ENCODE measurements at places on chromosomes 5 and 9. TPM values are rescaled to one million over a fixed set of nuclear protein-coding genes. Genes with fewer than 3 reads are reported as not detected.

DNA sequence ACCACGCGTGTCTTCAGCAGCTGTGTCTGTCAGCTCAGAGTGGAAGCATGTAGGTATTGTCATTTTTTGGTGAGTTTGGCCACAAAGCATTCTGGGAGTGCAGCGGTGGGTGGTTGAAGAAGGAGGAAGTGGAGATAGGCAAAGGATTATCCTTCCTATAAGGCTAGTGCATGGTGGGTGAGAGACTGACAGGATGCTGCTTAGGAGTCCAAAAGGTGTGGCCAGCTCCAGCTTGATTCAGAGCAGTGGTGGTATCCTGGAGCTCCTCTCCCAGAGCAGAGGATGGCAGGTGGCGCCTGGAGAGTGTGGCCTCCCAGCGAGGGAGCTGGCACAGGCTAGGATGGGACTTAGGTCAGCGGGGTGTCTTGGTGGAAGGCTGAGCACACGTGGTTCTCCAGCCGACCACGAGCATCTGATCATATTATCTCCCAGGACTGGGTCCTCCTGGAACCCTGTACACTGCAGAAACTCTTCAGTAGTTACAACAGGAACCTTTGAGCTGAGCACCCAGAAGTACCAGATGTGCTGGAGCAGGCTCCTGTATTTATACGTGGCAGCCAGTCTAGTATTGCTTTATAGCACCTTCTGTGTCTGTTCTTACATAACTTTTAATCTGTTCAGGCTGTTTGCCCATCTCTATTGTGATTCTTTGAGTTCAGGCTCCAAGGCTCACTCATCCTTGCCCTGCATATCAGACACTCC lies 29.6 kb downstream of the MAML1 start:
- DNase-seq, result peak; percentile 44
- H3K4me1 ChIP-seq, result peaks cover 38% of the 10 kb centered on the region
- H3K4me3 ChIP-seq, result peak overlapping the region; percentile 20
- H3K27ac ChIP-seq, result peak overlapping the region; percentile 73

DNA sequence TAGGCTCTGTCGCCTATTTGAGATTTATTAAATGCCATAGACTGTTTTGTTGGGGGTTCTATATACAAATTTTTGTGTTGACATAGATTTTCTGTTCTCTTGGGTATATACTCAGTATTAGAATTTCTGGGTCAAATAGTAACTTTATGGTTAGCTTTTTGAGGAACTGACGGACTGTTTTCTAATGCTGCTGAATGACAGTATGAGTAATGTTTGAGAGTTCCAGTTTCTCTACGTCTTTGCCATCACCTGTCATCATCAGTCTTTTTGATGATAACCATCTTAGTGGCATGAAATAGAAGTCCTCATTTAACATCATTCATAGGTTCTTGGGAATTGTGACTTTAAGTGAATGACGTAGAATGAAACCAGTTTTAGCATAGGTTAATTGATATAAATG lies 60.1 kb downstream of the CCDC171 start:
- H3K4me1 ChIP-seq, result no peaks in the 10 kb centered on the region
- H3K27me3 ChIP-seq, result no peaks in the 10 kb centered on the region
- H3K36me3 ChIP-seq, result peaks cover 2% of the 10 kb centered on the region
- H3K27ac ChIP-seq, result no peak overlapping the region

DNA sequence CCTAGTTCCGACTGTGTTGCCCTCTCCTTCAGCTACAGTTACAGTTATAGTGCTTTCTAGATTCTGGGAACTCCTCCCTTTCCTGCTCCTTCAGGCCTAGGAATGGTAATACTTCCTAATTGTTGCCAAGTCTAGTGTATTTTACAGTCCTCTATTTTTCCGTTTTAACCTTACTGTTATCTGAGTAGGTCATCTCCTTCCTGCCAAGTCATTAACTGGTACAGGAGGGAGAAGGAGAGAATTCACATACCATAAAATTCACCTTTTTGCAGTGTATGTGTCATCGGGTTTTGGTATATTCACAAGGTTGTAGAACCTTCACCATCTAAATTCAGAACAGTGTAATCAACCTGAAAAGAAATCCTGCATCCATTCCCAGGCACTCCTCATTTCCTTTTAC lies 335.4 kb upstream of the MEF2C start:
- DNase-seq, result no peak
- H3K27me3 ChIP-seq, result no peaks in the 10 kb centered on the region
- H3K4me3 ChIP-seq, result no peak overlapping the region
- no peak overlapping the region for H3K27ac ChIP-seq
- H3K36me3 ChIP-seq, result no peaks in the 10 kb centered on the region

GRCh38 chr5:42404366-42404765 lies 18.9 kb upstream of the GHR start:
- H3K36me3 ChIP-seq, result no peaks in the 10 kb centered on the region
- H3K4me3 ChIP-seq, result no peak overlapping the region
- peaks cover 2% of the 10 kb centered on the region for H3K27me3 ChIP-seq
- H3K4me1 ChIP-seq, result no peaks in the 10 kb centered on the region

- H3K27me3 ChIP-seq, result peaks cover 3% of the 10 kb centered on the region
- H3K36me3 ChIP-seq, result no peaks in the 10 kb centered on the region
- no peak overlapping the region for H3K27ac ChIP-seq
- H3K4me1 ChIP-seq, result no peaks in the 10 kb centered on the region
- H3K4me3 ChIP-seq, result no peak overlapping the region
These were observed 166.1 kb downstream of the CACNA1B start for GRCh38 chr9:138043411-138044345.

DNA sequence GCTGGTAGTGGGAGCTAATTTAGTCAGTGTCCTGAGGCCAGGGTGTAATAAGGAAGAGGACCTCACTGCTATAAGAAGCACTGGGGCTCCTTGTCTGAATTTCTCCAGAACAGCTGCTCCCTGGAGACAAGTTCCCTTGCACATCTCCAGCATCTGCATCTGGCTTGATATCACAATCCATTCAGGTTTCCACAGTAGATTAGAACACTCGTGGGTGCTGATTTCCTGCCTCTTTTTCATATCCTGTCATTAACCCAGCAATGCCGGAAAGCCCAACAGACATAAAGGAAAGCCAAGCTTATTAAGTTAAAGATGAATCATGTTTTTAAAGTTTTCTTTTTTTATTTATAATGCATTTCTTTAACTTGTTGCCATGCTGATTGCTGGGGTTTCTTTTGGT lies 232.3 kb upstream of the WWC1 start:
- no peaks in the 10 kb centered on the region for H3K27me3 ChIP-seq
- H3K36me3 ChIP-seq, result no peaks in the 10 kb centered on the region
- no peak for DNase-seq
- no peaks in the 10 kb centered on the region for H3K4me1 ChIP-seq
- no peak overlapping the region for H3K4me3 ChIP-seq

- peaks cover 2% of the 10 kb centered on the region for H3K36me3 ChIP-seq
- H3K4me1 ChIP-seq, result peaks cover 36% of the 10 kb centered on the region
- peak overlapping the region; percentile 98 for H3K27ac ChIP-seq
- peak overlapping the region; percentile 90 for H3K4me3 ChIP-seq
These were observed 1.1 kb upstream of the UBAP2 start for GRCh38 chr9:34049630-34050384.

- no peak overlapping the region for H3K4me3 ChIP-seq
- no peaks in the 10 kb centered on the region for H3K36me3 ChIP-seq
- H3K27me3 ChIP-seq, result no peaks in the 10 kb centered on the region
These were observed 80.4 kb downstream of the DCP2 start for GRCh38 chr5:113056988-113057387.

GRCh38 chr5:158756871-158757270 lies 342.8 kb downstream of the EBF1 start:
- no peak for DNase-seq
- no peaks in the 10 kb centered on the region for H3K36me3 ChIP-seq
- no peaks in the 10 kb centered on the region for H3K4me1 ChIP-seq

- no peak overlapping the region for H3K27ac ChIP-seq
- no peaks in the 10 kb centered on the region for H3K36me3 ChIP-seq
- no peak overlapping the region for H3K4me3 ChIP-seq
- no peak for DNase-seq
These were observed 11.1 kb downstream of the PRELID2 start for GRCh38 chr5:145824040-145824439.

DNA sequence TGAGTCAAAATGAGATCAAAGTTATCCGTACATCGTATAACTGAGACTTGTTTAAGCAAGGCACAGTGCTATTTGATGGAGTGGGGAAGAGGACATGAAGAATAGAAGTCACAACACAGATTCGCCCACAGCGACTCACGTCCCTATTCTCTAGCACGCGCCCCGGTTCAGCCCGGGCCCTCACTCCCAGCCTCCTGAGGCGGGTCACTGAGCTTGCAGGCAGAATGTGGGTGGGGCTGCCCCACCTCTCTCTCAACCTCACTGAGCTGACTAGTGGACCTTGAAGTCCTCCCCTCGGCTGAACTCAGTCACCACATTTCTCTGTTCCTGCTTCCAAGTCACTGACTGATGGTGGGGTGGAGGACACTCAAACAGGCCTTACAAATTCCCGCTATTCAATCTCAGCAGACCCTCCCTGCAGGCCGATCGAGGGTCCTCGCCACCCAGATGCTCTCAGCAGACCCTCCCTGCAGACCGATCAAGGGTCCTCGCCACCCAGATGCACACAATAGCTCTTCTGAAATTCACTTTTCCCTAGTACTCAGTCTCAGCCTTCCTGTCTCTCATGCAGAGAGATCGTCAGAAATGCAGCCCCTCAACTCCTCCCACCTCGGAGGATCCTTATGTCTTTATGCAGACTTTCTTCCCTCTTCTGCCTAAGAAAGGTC lies 12.9 kb downstream of the GLDC start:
- no peaks in the 10 kb centered on the region for H3K4me1 ChIP-seq
- H3K27ac ChIP-seq, result no peak overlapping the region
- no peak overlapping the region for H3K4me3 ChIP-seq
- H3K36me3 ChIP-seq, result no peaks in the 10 kb centered on the region
- H3K27me3 ChIP-seq, result peaks cover 5% of the 10 kb centered on the region

DNA sequence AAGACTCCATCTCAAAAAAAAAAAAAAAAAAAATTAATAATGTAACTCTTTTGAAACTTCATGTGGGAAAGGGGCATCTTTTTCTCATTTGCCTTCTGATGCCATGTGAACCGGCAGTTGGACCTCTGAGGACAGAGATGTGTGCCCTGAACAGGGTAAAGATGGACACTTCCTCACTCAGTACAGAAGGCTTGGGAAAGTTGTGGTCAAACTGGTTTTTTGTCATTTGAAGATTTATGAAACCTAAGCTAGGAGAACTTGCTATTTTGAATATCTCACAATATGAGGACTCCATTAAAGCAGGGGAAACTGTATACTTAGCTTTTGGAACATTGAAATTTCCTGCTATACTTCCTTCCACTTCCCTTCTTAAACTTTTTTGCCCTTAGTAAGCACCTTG lies 147.5 kb upstream of the ALDH1B1 start:
- peaks cover 2% of the 10 kb centered on the region for H3K27me3 ChIP-seq
- H3K4me1 ChIP-seq, result no peaks in the 10 kb centered on the region
- H3K36me3 ChIP-seq, result no peaks in the 10 kb centered on the region
- DNase-seq, result no peak

DNA sequence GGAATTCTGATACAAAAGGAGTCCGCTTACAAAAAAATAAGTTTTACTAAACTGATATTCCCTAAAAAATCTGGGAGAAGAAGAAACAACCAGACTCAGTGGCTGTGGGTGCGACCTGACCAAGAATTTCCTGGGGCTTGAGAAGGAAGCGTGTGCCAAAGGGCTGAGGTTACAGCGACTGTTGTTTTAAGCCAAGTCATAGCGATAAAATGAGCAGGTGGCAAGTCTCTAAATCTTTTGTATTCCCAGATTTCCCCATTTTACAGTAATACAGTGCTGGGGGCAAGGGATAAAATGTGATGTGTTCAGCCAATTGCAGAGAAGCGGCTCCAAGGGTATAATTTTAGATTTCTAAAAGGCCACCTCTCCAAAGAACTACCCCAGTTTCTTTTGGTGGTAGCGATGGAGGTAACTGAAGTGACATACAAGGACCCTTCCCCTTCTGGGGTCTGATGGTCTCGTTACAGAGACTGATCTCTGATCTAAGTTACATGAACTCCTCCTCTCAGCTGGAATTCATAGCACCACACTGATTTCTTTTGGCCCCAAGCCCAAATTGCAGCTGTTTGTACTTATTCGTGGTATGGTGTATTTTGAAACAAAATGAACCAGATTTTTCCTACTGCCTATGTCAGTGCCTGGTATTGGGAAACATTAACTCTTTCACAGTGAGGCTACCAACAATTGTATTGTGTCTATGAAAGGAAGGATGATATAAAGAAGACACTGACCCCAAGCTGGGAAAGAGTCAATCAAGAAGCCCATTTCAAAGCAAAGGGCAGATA lies 41.6 kb downstream of the LPAR1 start:
- DNase-seq, result no peak
- no peak overlapping the region for H3K4me3 ChIP-seq
- no peaks in the 10 kb centered on the region for H3K4me1 ChIP-seq
- H3K27me3 ChIP-seq, result no peaks in the 10 kb centered on the region

- no peaks in the 10 kb centered on the region for H3K4me1 ChIP-seq
- H3K4me3 ChIP-seq, result no peak overlapping the region
- no peaks in the 10 kb centered on the region for H3K36me3 ChIP-seq
- H3K27me3 ChIP-seq, result no peaks in the 10 kb centered on the region
- H3K27ac ChIP-seq, result no peak overlapping the region
These were observed 241.5 kb upstream of the CDH18 start for GRCh38 chr5:20229303-20230005.

DNA sequence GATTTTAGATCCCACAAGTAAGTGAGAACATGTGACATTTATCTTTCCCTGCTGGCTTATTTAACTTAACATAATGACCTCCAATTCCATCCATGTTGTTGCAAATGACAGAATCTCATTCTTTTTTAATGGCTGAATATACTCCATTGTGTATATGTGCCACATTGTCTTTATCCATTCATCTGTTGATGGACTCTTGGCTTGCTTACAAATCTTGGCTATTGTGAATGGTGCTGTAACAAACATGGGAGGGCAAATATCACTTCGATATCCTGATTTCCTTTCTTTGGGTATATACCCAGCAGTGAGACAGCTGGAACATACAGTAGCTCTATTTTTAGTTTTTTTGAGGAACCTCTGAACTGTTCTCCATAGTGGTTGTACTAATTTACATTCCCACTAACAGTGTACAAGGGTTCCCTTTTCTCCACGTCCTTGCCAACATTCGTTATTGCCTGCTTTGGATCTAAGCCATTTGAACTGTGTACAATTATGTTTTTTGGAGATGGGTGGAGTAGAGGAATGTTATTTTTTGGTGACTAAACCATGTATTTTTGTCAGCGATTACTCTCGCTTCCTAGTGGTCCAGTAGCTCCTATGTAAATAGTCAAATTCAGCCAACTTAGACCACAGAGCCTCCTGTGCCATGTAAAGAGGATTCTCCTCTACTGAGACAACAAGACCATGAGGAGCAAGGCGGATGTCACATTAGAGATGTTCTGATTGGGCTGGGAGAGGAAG lies 60.6 kb downstream of the TNFSF15 start:
- H3K27ac ChIP-seq, result peak overlapping the region; percentile 18
- no peak overlapping the region for H3K4me3 ChIP-seq
- peaks cover 19% of the 10 kb centered on the region for H3K4me1 ChIP-seq
- peaks cover 14% of the 10 kb centered on the region for H3K36me3 ChIP-seq
- DNase-seq, result no peak

The WDR38 gene
- total RNA-seq, result not detected

The FAM200C gene
- 0.61 TPM for total RNA-seq

The CSF2 gene
- total RNA-seq, result 1.1 TPM

The FLT4 gene
- total RNA-seq, result 11.6 TPM

The GALT gene
- total RNA-seq, result 119 TPM

The DMRTA1 gene
- total RNA-seq, result not detected
